ENCODE measurements at places on chromosomes 12 and 14.
A peak's percentile ranks its signal among the peaks of the same experiment; 100 is the strongest.

DNA sequence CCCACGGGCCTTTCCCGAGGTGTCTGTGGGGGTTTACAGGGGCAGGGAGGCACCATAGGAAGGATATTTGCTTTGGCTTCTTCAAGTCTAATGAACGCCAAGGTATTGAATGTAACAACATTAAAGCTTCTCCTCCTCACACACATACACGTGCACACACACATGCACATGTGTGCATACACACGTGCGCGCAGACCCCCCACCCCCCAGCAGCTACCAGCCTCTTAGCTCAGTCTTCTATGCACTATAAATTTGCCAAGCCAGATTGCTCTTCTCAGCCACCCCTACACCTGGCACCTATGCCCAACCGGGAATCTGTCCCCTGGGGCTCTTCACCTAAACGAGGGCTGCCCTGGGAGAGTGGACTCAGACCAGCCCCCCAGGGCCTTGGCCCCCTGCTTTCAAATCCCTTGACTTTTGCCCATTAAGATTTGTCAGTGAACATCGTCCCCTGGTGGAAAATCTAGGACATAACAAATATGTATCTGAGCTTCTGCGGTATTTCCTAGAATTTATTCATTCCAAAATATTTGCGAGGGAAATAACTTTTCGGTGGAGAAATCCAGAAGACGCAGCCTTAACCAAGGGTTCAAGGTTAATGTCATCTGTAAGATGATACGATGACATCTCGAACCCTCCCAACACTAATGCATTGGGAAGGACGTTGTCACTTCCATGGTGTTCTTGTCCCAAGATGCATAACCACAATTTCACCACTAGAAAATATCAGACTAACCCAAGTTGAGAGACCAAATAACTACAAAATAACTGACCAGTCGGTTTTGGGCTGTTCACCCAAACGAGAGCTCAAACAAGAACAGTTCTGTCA, 330.4 kb downstream of the MED13L start:
- DNase-seq = no peak

- peak; percentile 90 for DNase-seq
These were observed 35.2 kb downstream of the SLC8B1 start for GRCh38 chr12:113299619-113300237.

DNA sequence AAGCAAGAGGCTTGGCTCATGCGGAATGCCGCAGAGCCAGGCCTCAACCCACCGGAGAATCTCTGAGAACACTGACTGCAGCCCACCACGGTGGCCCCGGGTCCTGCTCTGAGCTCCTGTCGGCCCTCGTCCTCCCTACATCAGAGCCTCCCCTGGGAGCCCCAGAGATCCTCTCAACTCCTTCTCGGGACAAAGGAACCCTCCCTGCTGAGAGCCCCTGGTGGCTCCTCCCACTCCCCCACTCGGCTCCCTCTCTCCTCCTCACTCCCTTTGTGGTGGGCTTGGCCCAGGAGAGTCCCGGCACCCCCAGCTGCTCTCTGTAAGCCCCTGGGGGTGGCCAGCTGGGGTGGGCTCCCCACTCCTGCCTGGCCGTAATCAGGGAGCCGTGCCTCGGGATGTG, 11.1 kb upstream of the INF2 start:
- DNase-seq = peak; percentile 67

- no peak for DNase-seq
These were observed 90.9 kb downstream of the NEDD1 start for GRCh38 chr12:96997797-96998484.

DNA sequence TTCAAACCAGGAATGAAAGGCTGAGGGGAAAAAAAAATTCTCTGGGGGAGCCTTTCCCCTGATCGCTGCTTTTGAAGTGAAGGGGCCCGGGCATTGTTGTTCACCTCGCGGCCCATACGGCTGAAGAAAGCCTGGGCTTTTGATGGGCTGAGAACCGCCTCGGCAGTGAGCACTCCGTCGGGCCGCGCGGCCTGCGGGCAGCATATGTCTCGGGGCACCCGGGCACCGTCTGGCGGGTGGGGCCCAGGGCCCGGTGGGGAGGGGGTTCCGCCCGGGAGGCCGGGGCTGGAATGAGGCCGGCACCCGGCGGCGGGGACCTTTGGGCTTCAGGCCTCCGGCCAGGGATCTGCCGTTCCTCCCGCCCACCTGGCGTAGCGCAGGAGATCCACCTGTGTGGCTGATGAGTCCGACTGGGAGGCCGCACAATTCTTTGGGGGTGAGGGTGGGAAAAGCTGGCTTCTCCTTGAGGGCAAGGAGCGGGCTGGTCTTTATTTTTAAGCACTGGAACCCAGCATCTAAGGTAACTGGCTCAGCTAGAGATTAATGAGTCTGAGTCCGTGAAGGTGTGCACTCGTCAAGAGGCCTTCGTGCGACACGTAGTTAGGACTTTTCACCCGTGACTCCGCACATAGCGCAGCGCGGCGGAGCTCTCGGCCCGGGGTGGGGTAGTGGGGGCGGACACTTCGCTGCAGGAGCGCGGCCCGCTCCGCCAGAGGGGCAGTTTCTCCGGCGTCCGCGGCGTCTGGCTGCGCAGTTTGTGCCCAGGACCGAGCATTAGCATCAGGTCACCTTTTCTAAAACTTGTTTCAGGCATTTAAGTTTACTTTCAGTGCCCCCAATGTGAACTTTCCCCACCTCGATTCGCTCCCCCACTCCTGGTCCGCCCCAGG, 10.6 kb downstream of the FOXA1 start:
- DNase-seq = no peak

GRCh38 chr14:51859131-51859530, 1.3 kb upstream of the GNG2 start:
- DNase-seq = no peak

DNA sequence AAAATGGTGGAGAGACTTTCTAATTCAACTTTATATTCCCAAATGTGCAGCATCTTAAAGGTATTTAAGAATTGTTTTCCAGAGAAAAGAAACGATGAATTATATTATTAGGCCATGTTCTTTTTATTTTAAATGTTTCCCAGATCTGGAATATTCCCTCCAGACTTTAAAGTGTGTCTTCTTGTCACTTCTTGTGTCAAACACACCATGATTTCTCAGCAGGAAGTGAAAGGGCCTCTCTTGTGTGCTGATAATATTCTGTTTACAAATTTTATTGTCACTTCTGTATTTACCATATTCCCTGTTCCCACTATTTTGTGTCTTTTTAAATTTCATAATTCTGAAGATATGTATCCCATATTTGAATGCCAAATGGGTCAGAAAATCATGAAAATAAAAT, 455.0 kb upstream of the FLRT2 start:
- DNase-seq = no peak

DNA sequence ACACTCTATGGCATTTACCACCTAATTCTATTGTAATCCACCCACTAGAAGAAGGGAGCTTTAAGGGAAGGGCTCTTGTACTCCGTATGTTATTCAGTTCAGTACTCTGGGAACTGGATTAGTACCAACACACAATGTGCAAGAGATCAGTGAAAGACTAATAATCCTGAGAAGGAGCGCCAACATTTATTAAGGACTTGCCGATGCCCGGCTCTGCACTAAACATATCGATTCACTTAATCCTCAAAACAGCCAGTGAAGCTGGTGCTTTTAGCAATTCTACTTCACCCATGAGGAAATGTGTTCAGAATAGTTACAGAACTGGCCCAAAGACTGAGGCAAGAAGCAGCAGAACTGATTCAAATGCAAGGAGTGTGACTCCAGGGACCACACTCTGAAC, 80.9 kb downstream of the RPS6KA5 start:
- DNase-seq = no peak

DNA sequence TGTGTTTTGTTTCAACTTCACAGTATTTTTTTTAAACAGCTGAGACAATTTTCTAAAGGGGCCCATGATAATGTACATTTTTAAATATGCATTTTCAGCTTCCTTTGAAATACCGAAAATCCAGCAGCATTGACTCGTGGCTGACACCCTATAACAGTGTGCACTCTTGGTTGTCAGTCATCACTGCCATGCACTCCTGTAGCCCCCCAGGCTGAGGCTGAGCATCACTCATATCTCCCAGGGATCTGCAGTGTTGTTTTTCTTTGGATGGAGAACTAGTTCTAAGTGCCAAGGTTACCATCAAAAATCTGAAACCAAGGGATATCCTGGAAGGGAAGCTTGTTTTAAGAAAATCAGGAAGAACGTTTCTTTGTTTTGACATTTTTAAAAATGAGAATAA, 81.2 kb downstream of the C14orf132 start:
- no peak for DNase-seq

- DNase-seq = no peak
These were observed 172.3 kb downstream of the NDUFA12 start for GRCh38 chr12:94831081-94831751.

DNA sequence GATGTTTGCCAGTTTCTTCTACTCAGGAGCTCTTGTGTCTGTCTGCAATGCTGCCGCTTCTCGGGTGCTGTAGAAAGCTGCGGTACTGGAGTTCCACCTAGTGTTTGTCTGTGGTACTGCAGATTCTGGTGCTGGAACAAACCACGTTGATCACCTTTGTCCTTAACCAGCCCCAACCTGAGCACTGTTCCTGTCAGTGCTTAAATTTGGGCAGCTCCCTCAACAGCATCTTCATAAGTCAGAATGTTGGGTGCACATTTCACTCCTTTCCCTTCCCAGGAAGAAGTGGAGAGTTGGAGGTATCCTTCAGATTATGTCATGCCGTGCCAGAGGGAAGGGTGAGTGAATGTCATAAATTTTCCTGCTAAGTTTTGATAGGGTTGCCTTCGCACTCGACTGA, 48.7 kb upstream of the LALBA start:
- peak; percentile 68 for DNase-seq

DNA sequence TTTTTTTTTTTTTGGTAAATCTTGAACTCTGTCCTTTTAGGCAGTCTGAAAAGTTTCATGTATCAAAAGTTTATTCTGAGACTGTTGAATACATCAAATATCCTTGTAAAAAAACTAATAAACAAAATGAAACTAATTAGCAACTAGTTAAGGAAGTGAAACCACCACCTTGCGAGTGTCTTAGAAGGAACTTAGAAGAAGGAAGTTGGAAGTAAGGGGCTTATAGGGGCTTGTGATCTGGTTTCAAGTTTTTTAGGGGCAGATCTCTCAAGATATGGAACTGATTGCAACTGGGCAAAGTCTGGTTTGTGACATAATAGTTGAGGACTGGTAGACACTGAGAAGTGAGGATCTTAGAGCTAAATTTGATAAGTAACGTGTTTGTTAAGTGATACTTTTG, 748.8 kb downstream of the C12orf50 start:
- DNase-seq = no peak

DNA sequence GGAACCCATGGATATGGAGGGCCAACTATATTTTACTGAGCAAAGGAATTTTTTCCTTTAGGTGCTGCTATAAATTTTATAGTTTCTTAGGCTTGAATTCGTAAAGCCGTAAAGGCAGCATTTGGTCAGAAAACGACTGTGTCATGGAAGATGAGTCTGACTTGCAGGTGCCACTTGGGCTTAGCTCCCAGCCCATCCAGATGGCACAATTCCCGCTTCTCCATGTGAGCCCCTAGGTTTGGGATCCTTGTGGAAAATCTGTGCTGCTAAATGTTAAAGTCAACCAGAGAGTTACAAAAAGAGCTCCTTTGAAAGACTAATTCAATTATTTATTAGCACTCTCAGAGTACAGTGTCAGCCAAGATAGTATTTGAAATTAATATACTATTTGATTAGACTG, 120.1 kb upstream of the NPAS3 start:
- no peak for DNase-seq

GRCh38 chr14:26132061-26132645, 465.7 kb downstream of the NOVA1 start:
- DNase-seq = no peak

- DNase-seq = no peak
These were observed 8.1 kb downstream of the OSBPL8 start for GRCh38 chr12:76551482-76551888.

GRCh38 chr12:84702001-84702400, 210.6 kb downstream of the SLC6A15 start:
- peak; percentile 1 for DNase-seq

DNA sequence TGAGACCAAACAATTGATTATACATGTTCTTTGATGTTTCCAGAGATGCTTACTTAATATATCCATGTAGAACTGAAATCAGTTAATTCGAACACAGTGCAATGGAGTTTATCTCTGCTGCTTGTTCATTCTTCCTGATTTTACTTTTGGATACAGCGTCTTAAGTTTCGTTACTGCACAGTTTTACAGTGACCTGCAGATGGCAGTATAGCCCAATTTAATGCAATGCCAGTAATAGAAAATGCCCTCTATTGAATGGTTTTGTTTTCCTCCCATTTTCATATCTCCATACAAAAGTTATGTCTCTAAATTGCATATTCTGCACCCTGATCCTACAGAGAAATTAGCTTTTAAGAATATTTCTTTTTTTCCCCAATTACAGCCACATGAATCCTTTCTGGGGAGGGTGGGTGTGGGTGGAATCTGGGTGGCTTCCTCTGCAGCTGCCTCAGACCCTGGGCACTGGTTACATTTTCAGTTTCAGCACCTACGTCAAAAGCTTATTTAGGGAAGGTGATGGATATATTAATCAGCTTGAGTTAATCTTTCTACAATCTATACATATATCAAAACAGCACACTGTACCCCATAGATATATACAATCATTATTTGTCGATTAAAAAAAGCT, 101.1 kb upstream of the DCD start:
- DNase-seq = no peak

GRCh38 chr14:74952697-74953484, 2.5 kb downstream of the PGF start:
- no peak for DNase-seq

DNA sequence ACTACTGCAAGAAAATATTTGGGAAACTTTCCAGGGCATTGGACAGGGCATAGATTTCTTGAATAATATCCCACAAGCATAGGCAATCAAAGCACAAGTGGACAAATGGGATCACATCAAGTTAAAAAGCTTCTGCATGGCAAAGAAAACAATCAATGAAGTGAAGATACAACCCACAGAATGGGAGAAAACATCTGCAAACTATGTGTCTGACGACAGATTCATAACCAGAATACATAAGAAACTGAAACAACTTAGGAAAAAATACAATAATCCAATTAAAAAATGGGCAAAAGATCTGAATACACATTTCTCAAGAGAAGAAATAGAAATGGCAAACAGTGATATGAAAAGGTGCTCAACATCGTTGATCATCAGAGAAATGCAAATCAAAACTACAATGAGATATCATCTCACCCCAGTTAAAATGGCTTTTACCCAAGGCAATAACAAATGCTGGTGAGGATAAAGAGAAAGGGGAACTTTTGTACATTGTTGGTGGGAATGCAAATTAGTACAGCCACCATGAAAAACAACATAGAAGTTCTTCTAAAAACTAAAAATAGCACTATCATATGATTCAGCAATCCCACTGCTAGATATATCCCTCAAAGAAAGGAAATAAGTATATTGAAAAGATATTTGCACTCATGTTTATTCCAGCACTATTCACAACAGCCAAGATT, 33.8 kb upstream of the ATP2B1 start:
- DNase-seq = no peak

- peak; percentile 86 for DNase-seq
These were observed 212.8 kb downstream of the CACNA1C start for GRCh38 chr12:2265461-2266167.
